ENCODE measurements at places on chromosomes 1 and 21. TPM values are rescaled to one million over a fixed set of nuclear protein-coding genes. Genes with fewer than 3 reads are reported as not detected.

Gene TGFB2
- 1.2 TPM for total RNA-seq

Gene OR2L8
- not detected for total RNA-seq

Gene KPRP
- total RNA-seq, result not detected

Gene CXADR
- total RNA-seq, result 13.3 TPM

Measured in airway epithelial cell (primary cell).